CD4-positive, alpha-beta memory T cell (primary cell): ENCODE measurements at places on chromosomes 4 and X.

DNA sequence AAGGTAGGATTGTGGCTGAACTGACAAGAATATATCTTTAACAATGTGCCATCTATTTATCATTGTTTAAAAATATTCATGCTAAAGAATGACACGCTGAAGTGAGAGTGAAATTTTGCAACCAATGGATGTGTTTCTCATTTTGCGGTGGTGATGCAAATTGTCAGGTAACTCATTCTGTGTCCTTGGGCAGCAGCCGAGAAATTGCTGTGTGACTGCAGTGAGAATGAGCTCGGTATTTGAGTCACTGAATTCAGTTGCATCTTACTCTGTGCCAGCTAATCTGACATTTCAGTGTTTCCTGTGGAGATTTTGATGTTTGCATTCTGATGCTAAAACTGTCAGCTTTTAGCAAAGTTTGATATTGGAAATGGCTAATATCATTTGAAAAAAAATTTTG is 28.1 kb downstream of the MCUB start:
- no peak for DNase-seq

GRCh38 chr4:148061795-148062194 is 329.9 kb downstream of the ARHGAP10 start:
- DNase-seq, result no peak

DNA sequence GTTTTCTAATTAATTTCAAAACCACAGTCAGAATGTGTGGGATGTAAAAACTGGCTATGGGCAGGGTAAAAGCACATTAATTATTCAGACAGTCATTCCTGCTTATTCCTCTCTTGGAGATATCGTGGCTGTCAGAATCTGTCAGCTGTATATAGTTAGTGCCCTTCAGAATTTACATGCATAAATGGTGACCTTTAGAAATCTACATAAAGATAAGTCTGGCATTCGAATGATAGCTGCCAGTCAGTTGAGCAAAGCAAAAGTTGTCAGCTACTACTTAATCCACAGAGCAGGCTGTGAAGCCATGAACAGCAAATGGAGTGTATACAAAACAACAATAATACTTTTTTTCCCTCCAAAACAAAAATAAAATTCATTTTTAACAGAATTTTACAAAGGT is 189.5 kb downstream of the ADGRL3 start:
- no peak for DNase-seq

GRCh38 chr4:175125410-175126068 is 207.4 kb downstream of the ADAM29 start:
- no peak for DNase-seq

DNA sequence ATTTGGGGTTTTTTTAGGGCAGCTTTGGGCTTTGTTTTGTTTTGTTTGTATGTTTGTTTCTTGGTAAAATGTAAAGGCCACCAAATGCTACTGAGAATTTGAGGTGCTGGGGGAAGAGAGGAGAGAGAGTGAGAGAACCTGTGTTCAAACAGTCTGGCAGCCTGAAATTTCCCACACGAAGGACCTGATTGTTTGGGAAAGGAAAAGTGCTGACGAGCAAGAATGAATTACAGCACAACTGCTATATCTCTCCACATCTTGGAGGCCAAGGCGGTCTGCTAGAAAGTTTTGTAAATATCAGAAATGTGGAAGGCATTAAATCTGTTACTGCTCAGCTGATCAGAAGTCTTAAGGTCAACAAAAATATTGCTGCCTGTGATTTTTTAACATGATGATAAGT is 170.5 kb downstream of the PALLD start:
- no peak for DNase-seq

- DNase-seq, result no peak
Observed at GRCh38 chr4:3355266-3355748, 62.5 kb downstream of the RGS12 start.

- no peak for DNase-seq
Observed at GRCh38 chr4:6885953-6886557, 23.6 kb upstream of the TBC1D14 start.
